ENCODE measurements at places on chromosomes 1 and 21. TPM values are rescaled to one million over a fixed set of nuclear protein-coding genes. Genes with fewer than 3 reads are reported as not detected.

The RAB25 gene
- 0.38 TPM for total RNA-seq

The TACSTD2 gene
- not detected for total RNA-seq

The KRTAP13-2 gene
- total RNA-seq, result not detected

The ESRRG gene
- not detected for total RNA-seq

The CR1L gene
- total RNA-seq, result 0.60 TPM
